Central memory CD4-positive, alpha-beta T cell (primary cell): ENCODE measurements at places on chromosomes 6 and 20.

GRCh38 chr6:106637051-106637716, 7.8 kb downstream of the QRSL1 start:
- no peak for DNase-seq

DNA sequence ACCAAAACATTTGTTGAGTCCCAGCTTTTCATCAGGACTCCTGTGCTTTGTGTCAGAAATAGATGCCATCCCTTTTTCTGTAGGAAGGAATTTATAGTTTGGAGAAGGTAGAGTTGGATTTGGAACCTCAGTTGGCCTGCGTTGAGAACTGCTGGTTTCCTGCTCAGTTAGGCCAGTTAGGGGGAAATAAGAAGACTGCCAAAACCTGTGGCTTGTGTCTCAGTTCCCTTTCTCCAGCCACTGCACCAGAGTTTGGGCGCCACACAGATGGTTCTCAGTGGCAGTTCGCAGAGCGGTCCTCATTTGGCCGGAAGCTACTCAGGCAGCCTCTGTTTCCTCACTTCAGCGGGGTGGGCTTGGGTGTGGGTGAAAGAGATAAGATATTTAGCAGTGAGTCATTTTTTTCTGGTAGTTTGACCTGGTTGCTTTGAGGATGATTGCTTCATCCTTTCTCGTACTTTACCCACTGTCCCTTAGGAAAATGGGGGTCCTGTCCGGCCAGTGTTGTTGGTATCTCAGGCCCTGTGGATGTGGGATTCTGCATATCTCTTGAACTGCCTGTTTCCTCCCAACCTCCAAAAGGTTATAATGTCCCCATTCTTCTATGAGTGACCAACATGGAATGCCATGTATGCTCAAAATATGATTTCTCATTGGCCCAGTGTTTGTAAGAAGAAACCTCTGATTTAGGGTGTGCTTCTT, 53.7 kb downstream of the JARID2 start:
- no peak for DNase-seq

- peak; percentile 1 for DNase-seq
These were observed 26.5 kb downstream of the BCKDHB start for GRCh38 chr6:80133020-80133419.

DNA sequence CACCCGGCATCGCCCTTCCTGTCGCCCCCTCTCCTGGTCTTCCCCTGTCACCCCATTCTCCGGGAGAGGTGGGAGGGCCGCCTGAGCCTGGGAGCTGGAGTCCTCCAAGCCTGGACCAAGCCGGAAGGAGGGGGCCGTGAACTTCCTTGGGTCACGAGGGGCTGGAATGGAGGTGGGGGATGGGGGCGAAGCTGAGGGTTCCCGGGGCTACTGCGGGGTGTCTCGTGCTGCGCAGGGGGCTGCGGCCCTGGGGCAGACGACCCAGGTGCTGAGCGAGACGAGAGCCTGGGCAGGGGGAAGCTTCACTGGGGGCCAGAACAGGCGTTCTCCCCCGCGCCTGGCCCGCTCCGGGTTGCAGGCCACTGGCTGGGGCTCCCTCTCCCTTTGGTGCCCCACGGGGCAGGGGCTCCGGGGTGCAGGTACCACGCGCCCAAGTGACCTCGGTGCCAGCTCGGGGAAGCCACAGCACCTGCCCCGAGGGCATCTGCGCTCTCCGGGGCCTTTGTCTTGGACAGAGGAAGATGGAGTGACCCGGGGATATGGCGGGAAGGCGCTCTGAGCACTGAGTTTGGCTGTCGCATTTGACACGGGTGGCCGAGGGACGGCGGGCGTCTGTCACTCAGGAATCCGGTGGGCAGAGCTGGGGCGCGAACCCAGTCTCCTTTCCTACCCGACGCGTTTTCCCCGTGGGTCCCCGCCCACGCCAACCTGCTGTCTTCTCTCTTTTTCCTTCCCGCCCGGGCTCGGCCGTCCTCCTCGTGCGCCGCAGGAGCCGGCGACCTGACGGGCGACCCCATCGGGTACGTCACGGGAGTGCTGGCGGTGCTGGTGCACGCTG, 1.2 kb downstream of the SLC35D3 start:
- no peak for DNase-seq

DNA sequence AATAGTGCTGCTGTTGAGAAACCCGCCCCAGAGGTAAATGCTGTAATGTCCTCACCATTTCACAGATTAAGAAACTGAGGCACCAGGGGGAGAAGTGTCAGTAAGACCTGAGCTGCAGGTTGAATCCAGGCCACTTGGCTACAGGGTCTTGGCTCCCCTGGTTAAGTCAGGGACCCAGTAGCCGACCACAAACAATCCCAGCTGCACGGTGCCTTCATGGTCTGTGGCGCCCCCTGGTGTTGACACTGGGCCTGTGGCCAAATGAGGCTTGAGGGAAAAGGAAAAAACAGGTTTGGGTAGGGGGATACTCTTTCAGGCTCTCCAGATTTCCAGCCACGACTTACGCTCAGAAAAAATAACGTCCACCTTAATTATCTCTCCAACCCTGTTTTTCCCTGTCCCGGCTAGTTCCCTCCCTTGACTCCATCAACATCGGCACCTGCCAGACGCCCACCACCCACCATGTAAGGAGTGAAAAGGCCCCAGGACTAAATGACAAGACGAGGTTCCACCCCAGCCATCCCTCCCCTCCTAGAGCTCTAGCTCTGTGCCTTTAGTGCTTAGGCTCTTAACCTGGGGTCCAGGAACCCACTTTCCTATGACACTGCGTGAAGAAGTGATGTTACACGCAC, 47.7 kb upstream of the POLR1H start:
- peak; percentile 22 for DNase-seq

DNA sequence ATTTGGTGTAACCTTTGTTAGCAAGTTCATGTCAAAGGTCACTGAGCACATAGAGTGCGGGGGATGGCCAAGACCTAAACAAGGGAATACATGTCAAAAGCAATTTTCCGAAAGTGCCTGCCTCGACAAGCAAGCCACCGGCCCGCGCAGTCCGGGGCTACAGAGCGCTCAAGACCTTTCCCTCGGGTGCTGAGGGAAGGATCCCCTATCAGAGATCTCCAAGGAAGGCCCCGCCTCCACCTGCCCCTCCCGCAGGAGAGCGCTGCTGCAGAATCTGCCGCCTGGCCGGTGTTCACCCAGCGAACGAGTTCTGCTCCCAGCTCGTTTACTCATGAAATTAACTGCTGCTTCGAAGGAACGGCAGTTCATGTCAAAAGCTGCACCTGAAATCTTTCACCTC, 252.7 kb downstream of the BMP7 start:
- DNase-seq: no peak

GRCh38 chr20:32366380-32366779, 8.2 kb downstream of the ASXL1 start:
- no peak for DNase-seq

- DNase-seq: no peak
These were observed 23.9 kb downstream of the PSMG4 start for GRCh38 chr6:3282476-3283236.

DNA sequence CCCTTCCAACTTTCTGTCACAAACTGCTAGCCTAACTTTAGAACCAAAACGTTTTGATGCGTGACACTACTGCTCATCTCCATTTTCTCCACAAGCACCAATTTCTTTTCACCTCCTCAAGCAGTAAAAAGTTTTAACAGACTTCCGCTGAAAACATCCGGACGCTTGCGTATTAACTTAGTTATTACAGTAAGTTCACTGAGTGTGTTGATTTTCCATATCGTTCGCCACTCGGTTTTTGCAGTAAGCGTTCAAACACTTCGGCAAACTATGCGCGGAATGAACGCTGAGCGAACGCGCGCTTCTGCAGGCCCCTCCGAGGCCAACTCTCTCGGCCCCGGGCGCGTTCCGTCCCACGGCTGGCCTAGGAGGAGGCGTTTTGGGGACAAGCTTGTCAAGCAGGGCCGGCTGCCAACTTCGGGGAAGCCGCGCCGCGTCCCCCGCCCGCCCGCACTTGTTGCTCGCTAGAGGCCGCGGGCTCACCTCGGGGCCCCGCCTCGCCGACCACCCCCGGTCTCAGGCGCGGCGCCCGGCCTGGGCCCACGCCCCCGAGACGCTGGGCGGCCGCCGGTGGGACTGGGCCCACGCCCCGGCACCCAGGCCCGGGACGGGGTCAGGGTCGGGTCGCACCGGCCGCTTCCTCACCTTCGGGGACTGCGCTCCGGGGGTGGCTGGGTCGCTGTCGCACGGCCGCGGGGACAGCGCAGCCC, 945 bp downstream of the PHF10 start:
- peak; percentile 69 for DNase-seq

DNA sequence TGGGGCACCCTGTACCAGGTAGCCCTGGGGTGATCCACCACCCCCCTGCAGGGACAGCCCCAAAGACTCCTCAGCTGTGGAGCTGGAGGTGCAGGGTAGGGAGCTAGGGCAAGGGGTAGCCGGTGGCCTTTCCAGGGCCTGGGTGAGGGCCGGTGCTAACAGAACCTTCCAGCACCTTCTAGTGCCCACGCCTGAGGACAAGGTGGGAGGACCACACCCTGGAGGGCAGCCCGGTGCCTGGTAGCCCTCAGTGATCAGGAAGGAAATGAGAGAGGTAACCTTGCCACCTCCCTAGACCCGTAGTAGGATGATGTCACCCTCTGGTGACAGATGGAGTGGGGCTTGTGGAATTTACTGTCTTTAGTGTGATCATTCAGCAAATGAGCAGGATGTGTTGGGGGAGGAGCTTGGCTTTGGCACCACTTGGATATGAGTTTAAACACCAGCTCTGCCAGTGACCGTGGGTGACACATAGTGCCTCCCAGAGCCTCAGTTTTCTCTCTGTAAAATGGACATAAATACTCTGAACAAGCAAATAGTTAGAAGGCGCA, 187.7 kb downstream of the NFATC2 start:
- DNase-seq: no peak

- no peak for DNase-seq
These were observed 1.5 kb downstream of the SLC29A1 start for GRCh38 chr6:44224965-44225305.
